ENCODE measurements at places on chromosomes 2 and 18.

DNA sequence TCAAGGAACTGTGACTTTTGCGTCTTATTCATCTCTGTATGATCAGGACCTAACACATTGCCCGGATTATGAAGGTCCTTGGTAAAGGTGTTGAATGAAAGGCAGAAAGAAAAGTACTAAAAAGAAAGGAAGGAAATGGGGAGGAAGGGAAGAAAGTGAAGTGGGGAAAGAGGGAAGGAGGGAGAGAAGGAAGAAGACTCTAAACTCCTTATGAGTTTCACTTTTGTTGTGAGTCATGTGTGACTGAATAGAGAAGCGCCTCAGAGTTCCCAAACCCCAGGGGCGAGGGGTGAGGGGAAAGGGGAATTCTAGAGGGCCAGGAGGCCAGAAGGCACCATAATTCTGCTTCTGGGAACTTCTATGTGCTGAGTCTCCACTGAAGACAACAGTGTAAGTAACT is 30.9 kb upstream of the OSBPL6 start:
- DNase-seq: no peak

DNA sequence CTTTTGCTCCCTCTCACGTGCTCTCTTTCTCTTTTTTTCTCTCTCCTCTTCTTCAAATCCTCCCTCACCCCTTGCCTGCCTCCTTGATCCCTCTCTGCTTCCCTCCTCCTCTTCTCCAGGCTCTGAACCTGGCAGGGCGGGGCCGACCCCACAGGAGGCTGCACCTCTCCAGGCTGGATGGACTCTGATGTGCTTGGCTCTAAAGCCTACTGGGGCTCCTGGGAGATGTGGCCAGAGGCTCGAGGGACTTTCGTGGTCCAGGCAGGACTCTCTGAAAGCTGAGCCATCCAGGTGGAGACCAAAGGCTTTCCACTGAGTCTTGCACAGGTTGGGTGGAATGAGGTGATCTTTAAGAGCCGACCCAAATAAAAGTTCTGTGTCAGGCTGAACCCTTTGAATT is 25.4 kb downstream of the DYSF start:
- no peak for DNase-seq

- DNase-seq: no peak
Observed at GRCh38 chr2:38517284-38517683, 85.4 kb downstream of the HNRNPLL start.

DNA sequence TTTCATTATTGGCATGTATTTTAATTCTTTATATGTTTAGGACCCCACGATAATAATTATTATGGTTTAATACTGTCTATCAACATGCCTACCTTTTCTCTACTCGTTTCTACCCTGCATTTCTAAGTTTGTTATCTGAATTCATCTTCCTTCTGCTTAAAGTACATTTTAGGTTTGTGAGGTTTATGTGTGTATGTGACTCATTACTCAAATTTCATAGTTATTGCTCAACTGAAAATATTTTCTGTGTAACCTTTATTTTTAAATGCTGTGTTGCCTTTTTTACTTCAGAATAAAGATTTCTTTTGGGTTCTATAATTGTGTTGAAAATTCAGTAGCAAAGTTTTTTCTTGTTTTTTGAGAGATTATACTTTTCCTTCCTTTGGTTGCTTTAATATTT is 933.9 kb upstream of the LRRTM1 start:
- no peak for DNase-seq

DNA sequence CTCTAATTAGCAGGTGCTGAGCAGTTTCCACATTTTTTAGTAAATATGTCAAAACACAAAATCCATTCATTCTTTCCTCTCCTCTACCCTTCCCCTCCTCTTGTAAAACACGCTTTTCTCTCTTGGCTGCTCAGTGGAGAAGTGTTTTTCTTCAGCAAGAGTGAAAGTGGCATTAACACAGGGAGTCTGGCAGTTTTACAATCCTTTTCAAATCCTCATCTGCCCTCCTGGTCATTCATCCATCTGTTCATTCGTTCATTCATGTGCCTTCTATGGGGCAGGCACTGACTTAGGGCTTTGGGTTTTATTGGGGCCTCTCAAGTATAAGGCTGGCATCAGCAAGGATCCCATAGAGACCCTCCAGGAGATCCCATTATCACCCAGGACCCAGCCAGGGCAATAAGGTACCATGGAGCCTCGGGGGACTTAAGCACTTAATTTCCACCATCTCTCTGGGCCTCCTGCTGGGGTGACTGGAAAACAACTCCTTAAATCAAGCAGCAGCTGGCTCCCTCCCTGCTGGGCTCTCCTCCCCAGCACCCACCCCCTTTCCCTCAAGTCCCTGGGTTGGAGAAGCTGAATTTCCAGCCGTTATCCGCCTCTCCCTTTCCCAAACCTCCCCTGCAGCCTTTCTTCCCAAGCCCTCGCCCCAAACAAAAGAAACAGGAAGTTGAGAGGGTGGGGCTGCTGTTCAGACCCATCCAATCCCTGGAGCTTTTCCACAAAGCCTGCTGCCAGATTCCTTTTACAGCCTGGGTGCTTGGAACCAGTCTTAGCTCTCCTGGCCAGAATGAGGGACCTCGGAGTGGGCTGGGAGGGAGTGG is 32.6 kb downstream of the MARCHF4 start:
- DNase-seq: no peak

- no peak for DNase-seq
Observed at GRCh38 chr2:65486802-65487201, 54.4 kb upstream of the SPRED2 start.

DNA sequence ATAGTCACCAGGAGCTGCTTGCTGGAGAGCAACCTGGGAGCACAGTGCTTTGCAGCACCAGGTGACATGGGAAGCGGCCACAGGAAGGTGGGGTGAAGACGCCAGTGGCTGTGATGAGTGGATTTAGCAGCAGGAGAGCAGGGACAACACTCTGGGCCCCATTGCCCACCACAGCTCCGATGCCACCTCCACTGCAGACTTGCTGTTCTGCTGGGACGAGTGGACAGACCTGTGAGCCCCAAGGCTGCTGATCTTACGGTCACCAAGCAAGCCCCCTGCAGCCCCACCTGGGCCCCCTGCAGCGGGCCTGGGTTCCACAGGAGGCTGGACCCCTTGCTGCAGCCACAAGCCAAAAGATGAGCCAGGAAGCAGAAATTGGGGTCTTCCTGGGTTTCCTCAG is 73.7 kb downstream of the CTIF start:
- no peak for DNase-seq

- no peak for DNase-seq
Observed at GRCh38 chr18:72197591-72197990, 346.6 kb downstream of the CBLN2 start.

GRCh38 chr2:63786471-63786870 is 55.2 kb upstream of the UGP2 start:
- DNase-seq: no peak

GRCh38 chr2:96952016-96952750 is 34.2 kb downstream of the FAM178B start:
- DNase-seq: no peak

- DNase-seq: no peak
Observed at GRCh38 chr2:170207901-170208300, 30.0 kb downstream of the MYO3B start.

GRCh38 chr2:189454009-189454408 is 12.7 kb downstream of the WDR75 start:
- no peak for DNase-seq

DNA sequence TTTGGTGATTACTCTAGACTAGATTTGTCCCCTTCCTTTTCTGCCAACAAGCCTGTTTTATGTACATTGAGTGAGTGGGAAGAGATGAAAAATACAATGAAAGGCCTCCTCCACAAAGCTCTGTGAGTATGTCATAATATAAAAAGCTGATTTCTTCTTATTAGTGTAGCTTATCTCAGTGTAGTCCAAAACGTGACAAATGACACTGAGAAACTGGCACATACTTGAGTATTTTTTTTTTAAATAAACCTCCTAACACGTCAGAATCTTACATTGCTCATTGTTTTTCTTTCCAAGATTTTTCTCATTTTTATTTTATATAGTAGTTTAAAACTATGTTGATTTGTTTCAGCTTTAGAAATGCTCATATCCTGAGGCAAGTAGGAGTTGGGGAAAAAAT is 17.9 kb upstream of the FIGN start:
- DNase-seq: no peak

GRCh38 chr18:939958-940357 is 35.3 kb downstream of the ADCYAP1 start:
- DNase-seq: no peak

GRCh38 chr18:79871481-79872091 is 73.8 kb downstream of the KCNG2 start:
- DNase-seq: no peak

GRCh38 chr2:8589721-8590120 is 92.1 kb upstream of the ID2 start:
- no peak for DNase-seq

DNA sequence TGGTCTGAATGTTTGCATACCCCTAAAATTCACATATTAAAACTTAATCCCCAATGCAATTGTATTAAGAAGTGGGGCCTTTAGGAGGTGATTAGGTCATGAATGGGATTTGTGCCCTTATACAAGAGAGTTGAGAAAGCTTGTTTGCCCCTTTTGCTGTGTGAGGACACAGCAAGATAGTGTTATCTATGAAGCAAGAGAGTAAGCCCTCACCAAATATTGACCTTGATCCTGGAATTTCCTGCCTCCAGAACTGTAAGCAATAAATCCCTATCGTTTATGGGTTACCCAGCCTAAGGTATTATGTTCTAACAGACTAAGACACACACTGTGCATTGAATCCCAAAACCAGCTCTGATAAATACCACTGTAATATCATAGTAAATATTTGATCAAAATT is 32.2 kb downstream of the NR4A2 start:
- no peak for DNase-seq

DNA sequence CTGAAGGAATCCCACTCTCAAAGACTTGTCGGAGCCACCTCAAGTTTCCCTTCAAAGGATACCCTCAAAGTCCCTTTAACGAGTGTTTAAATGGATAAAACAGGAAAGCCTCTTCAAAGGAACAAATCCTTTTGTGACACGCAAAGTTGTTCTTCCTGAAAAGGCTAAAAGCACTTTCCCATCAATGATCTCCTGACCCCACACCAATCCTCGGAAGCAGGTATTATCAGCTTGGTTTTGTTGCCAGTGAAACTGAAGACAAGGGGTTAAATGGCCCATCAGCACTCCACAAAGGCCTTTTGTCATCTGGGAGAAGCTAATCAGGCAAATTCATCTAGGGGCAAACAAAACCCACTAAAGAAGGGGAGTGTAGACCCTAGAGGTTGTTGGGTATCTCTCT is 418.0 kb upstream of the ID2 start:
- no peak for DNase-seq

DNA sequence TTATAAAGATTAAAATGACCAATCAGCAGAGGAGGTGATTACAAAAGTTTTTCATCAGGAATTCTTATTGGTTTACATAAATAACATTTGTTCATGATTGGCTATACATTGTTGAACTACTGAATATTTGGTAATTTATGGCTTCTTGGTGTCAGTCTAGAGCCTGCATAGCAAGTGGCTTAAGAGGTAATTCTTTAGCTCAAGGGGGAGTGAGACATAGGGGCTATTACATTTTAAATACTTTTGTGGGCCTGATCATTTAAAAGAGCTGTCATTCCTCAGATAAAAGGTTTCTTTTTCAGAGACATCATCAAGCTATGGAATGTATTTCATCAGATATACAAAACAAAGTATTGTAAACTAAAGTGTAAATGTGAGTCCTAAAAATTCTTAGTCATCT is 373.8 kb downstream of the EPHA4 start:
- no peak for DNase-seq

DNA sequence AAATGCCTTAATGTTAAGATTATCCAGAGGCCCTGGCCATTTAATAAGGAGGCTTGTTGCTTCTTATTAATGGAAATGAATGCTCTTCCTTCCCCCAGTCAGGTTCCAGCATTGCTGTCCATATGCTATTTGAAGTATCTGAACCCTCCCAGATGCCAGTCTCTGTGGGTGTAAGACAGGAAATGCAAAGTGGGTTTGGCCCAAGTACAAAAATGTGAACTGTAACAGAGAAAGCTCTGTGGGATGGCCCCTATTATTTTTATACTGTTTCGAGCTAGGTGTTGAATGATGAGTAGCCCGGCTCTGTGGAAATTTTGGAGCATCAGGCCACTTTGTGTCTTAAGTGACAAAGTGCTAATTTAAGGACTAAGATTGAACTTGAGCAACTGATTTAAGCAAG is 141.0 kb downstream of the UXS1 start:
- DNase-seq: no peak

DNA sequence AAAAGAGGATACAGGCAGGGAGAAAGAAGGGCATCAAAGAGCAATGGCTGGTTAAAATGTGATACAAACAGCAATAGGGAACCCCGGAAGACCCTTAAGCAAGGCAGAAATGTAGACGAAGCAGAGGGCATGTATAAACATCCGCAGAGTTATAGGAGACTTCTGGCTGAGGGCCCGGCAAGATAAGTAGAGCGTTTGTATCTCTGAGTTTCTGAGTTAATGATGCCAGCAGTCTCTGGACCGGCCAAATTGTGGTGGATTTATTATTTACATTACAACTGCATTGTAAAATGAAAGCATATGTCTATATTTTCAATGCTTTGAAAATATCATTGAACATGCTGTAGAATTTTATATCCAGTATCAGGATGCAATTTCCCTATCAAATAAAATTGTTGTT is 148.0 kb upstream of the KCTD1 start:
- no peak for DNase-seq

DNA sequence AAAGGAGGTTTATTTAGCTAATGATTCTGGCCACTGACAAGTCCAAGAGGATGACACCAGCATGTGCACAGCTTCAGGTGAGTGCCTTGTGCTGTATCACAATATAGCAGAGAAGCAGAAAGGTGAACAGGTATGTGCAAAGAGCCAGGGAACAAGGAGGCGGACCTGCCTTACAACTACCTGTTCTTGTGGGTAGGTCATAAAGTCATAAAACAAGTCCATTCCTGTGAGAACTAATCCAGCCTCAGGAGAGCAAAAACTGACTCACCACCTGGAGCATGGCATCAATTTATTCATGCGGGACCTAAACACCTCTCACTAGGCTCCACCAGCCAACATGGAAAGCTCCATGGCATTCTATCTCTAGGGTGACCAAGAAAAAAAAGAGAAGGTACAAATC is 234.2 kb downstream of the ASXL3 start:
- no peak for DNase-seq

DNA sequence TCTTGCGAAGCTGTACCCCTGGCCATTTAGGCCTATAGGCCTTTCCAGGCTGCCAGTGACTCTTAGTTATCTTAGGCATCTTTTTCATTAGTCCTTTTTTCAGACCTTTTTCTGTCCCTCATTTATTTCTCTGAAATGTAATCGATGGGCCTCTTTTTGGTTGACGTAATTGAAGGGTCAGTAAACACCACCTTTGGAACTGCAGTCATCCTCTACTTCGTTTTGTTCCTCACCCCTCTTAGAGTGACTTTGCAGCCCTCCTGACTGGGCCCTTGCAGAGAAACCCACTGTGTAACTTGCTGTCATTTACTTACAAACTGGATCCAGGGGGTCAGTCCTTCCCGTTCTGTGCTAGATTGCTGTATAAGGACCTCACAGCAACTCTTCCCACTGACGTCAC is 23.2 kb downstream of the CENPO start:
- DNase-seq: no peak
